ENCODE measurements at places on chromosomes 3 and 15.

GRCh38 chr15:29698030-29698701, 124.1 kb downstream of the TJP1 start:
- no peak for DNase-seq

GRCh38 chr3:33385423-33385822, 54.8 kb downstream of the UBP1 start:
- DNase-seq: peak; percentile 44

DNA sequence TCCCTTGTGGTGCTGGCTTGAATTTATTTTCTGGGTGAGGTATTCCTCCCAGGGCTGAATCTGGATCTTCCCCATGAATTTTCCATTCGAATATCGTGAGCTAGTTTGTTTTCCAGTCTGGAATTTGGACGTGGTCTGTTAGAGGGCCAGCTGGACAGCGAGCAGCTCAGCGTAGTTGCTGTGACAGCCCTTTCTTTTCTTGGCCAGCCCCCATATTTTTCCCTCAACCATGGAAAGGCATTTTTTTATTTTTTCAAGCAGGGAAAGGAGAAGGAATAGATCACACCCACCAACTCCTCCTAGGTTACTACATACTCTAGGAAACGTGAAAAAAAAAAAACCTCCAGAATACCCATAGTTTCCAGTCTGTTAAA, 152.0 kb downstream of the KLHL25 start:
- no peak for DNase-seq

- no peak for DNase-seq
Measured at GRCh38 chr3:65545429-65545828, 493.3 kb downstream of the MAGI1 start.

GRCh38 chr3:3129579-3129978, 2.8 kb downstream of the TRNT1 start:
- DNase-seq: no peak

- peak; percentile 62 for DNase-seq
Measured at GRCh38 chr3:9808345-9809037, 1.6 kb upstream of the TTLL3 start.

DNA sequence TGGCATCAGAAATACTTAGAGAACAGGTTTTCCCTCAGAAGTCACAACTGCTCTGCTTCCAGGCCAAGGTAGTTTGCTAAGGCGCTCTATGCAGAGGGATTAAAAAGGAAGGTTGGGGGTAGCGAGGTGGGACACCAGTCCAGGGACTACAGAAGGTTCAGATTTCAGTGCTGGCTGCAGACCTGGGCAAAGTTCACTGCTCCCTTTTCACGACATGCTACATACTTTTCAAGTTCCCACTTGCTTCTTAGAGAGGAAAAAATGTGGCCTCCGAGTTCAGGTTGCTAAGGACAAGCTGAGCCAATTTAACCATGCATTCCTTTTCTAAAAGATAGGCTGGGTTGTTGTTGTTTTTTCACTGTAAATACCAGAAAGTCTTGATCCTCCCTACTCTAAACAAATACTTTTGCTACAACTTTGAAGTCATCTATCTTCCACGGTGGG, 158.6 kb upstream of the NR2F2 start:
- no peak for DNase-seq

- no peak for DNase-seq
Measured at GRCh38 chr3:176655404-176656094, 541.7 kb downstream of the TBL1XR1 start.

DNA sequence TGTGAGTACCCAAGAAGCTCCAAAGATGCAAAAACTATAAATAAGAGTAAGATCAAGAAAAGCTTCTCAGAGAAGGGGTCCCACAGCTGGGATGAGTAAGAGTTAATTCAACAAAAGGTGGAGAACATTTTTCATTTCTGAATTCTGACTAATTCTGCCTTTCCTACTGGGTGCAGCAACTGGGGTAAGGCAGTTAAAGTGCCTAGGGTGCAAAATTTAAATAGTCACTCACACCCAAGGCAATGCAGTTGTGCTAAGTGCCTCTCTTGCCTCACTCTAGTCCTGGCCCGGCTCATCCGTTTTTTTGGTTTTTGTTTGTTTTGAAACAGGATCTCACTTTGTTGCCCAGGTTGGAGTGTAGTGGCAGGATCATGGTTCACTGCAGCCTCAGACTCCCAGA, 240.2 kb downstream of the TP63 start:
- DNase-seq: no peak

- no peak for DNase-seq
Measured at GRCh38 chr3:3587647-3587972, 211.6 kb upstream of the LRRN1 start.

DNA sequence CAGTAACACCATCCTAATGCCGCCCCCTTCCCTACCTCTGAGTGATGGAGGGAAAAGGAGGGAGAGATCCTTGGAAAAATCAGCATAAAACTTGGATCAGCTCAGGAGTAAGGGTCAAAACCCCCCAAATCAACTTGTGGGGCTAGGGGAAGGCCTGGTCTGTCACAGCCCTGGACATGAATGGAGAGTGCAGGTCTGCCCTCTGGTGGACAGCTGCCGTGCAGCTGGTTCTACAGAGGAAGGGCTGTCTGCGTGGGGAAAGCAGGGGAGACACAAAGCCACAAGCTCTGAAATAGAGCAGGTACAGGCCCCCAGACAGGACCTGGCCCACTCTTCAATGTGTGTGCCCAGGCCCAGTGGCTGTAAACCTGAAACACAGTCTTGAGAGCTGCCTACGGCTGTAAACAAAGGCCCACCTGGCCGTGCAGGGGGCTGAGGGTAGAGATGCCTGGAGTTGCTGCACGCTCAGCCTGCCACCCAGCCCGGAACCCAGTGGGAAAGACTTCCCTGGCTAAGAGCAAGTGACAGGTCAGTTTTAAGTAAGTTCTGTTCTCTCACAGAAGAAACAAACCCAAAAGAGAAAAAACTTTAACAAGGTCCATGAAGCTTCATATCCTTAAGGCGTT, 16.4 kb downstream of the CLK3 start:
- peak; percentile 64 for DNase-seq

DNA sequence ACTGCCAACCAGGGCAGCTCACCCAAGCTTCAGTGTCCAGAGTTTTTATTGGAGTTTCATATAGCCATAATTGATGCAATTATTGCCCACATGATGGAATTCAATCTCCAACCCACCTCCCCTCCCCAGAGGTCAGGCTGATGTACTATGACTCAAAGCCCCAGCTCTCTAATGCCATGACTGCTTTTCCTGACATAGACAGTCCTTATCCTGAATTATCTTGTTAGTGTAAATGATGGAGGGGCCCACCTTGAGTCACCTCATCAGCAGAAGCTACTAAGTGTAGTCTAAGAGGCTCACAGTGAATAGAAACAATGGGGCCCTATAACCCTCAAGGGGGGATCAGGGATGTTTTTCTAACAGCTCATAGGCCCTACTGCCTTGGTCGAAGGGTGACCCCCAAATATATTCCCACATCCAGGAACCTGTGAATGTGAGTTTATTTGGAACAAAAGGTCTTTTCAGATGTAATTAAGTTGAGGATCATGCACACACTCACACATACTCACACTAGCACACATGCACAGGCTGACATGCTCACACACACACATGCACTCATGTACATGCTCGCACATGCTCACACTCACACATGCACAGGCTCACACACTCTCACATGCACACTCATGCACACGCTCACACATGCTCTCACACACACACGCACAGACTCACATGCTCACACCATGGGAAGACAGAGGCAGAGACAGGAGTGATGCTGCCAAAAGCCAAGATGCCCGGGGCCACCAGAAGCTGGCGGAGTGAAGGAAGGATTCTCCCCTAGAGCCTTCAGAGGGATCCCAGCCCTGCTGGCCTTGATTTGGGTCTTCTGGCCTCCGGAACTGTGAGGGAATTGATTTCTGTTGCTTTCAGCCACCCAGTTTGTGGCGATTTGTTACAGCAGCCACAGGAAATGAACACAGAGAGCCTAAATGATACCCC, 131.2 kb upstream of the SMAD3 start:
- DNase-seq: no peak

- DNase-seq: no peak
Measured at GRCh38 chr15:38672273-38672672, 107.7 kb upstream of the RASGRP1 start.

DNA sequence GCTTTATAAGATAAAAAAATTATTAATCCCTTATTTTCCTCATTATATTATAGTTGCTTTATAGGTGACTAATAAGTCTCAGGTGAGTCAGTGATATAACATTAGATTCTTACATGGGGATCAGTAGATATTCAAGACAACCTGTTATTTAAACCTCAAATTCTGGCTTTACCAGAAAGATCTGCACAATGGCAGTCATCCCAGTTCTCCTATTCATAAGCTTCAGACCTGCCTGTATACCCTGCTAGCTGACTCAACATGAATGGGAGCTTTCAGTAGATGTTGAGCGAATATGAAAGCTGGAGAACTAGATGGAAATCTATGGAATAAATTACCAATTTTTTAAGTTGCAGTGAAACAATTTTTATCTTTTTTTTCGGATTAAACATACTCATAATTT, 20.5 kb upstream of the CCDC54 start:
- no peak for DNase-seq

GRCh38 chr3:171770689-171771620, 39.3 kb downstream of the PLD1 start:
- DNase-seq: no peak

GRCh38 chr3:35678643-35679161, 39.4 kb downstream of the ARPP21 start:
- no peak for DNase-seq
